ENCODE measurements at places on chromosomes 16 and 17.

GRCh38 chr17:78986649-78987328, 7.1 kb upstream of the LGALS3BP start:
- DNase-seq: peak; percentile 80

DNA sequence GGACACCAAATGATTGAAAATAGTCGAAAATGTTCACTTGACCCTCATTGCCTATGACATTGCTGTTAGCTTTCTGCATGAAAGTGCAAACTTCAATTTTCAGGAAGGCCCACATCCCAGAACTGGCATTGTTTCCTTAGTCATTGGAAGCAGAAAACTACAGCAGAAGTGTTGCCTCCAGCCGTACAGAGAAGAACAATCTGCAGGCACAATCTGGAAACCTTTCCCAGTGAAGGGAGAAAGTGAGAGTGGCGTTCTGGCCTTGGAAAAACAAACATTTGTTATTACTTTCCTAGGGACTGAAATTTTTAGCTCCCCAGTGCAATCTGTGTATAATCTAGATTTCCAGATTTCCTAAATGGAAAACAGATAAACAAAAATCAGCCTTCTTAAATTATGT, 529.5 kb upstream of the RBFOX1 start:
- no peak for DNase-seq

- DNase-seq: no peak
Observed at GRCh38 chr16:48064971-48065370, 90.8 kb downstream of the ABCC12 start.

- DNase-seq: no peak
Observed at GRCh38 chr16:57044931-57045693, 47.3 kb upstream of the CPNE2 start.

- peak; percentile 12 for DNase-seq
Observed at GRCh38 chr17:79420318-79421243, 190.3 kb downstream of the RBFOX3 start.

DNA sequence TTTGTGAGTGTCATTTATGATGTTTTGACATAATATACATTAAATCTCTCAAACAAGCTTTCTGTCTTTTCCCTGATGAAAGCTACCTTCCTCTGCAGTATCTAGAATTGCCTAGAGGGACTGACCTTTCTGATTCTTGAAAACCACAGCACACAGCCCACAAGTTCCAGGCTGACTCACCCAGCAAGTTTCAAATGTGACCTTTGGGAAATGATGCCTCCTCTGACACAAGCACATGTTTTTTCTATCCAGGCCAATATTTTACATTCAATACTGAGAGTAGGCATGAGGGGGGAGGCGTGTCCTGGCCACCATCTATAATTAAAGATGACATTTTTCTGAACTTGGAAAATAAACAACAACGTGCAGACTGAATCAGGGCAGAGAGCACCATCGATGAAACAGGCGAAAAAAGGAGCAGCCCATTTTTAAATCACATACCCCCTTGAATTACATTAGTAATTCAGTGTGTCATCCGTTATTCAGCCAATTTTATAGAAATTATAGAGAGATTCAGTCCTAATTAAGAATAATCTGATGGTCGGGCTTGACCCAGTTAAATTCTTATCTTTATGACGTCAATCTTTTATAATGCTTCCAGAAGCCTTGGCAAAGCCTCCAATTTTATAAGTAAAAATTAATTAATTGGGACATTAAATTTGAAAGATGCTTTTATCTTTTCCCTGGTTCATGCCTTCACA, 292.6 kb upstream of the CDH11 start:
- DNase-seq: peak; percentile 72

DNA sequence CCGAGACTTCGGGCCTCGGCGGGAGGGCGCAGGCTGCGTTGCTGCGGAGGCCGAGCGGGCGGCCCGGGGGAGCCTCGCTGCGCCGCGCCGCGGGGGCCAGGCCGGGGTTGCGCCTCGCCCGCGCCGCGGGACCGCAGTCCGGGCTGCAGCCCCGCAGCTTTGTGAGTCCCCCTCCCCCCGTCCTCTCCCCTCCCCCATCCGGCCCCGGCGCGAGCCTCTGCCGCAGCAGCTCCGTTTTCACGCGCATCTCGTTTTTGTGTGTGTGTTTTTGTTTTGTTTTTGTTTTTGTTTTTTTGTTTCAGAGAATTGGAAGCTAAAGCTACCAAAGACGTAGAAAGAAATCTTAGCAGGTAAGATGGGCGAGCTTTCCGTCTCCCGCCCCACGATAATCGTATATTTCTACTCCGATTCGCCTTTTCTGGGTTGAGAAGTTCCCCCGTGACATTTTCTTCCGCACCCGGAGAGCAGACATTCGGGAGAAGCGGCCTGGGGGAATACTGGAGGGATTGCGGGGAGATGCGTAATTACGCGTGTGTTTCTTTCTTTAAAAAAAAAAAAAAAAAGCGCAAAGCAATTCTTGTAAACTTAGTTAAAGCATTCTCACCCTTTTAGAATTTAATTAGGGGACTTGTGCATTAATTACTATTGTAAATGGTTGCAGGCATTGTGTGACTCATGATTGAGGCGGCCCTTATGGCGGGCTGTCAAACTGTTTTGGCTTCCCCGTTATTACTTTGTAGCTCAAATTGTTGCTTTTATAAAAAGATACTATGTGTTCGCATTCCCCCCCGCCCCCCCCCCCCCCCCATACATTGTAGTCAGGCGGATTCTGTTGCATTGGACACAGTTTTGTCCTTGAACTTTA, 732 bp downstream of the TNRC6A start:
- peak; percentile 24 for DNase-seq

- peak; percentile 84 for DNase-seq
Observed at GRCh38 chr17:43021741-43022512, at the start of gene VAT1. Gene VAT1 (minus strand): TSS chr17:43022385. CDS start chr17:43022322, 63 bp downstream.

Measured in cardiac muscle cell (in vitro differentiated cells and primary cell).